ENCODE measurements at places on chromosomes 1 and 21.

DNA sequence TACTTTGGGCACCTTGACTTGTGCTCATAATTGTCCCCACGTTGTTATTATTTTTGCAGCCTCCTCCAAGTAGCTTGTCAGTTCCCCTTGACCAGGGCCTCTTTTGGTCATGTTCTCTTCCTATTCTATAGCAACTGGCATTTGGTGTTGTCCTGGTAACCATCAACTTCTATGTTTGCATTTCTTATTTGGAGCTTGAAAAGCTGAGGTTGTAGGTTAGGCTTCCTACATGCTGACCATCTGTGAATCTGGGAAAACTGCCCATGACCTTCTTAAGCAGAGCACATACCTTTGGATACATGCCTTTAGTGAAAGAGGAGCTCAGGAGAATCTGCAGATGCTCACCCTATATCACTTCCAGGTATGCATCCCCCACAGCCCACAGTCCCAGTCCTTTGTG, 160.8 kb downstream of the HHAT start:
- DNase-seq: no peak

DNA sequence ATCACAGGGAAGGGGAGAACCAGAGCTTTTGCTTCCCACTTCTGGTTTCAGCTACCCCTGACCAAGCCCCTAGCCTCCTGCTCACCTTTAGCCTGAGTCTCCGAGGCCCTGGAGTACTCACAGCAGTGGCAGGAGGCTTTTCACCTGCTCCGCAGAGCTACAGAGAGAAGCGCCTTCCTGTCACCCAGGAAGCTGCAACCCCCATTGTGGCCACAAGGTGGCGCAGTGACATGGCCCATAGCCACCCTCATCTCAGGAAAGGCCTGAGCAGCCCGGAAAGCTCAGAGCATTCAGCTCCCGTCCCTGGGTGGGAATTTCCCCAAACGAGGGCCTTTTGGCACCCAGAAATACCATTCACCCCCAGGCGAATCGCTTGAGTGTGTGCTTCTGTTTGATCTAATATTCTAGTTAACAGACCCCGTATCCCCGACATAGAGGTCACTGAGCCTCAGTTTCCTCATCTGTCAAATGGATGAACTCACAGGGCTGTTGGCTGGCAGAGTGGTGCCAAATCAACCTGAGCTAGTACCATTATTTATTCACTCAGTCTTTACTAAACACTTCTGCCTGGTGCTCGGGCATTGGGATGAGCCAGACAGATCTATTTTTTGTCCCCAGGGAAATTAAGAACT, 25.3 kb downstream of the A3GALT2 start:
- DNase-seq: peak; percentile 96

- no peak for DNase-seq
These were observed 54.6 kb downstream of the WNT2B start for GRCh38 chr1:112563341-112563740.

DNA sequence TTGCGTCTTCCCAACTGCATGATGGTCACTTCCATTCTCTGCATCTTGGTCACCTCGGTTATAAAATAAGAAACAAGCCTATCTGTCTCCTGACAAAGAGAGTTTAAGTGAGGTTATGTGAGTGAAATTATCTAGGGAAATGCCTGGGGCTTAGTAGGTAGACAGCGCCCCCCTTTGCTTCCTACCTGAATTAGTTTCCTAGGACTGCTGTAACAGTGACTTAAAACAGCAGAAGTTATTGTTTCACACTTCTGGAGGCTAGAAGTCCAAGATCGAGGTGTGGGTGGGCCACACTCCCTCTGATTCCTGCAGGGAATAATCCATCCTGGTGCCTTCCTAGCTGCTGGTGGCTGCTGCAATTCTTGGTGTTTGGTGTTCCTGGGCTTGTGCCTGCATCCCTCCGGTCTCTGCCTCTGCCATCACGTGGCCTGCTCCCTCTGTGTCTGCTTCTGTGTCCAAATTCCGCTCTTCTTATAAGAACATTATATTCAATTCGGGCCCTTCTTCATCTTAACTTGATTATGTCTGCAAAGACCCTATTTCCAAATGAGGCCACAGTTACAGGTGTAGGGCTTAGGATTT, 92.6 kb downstream of the IGSF21 start:
- no peak for DNase-seq

DNA sequence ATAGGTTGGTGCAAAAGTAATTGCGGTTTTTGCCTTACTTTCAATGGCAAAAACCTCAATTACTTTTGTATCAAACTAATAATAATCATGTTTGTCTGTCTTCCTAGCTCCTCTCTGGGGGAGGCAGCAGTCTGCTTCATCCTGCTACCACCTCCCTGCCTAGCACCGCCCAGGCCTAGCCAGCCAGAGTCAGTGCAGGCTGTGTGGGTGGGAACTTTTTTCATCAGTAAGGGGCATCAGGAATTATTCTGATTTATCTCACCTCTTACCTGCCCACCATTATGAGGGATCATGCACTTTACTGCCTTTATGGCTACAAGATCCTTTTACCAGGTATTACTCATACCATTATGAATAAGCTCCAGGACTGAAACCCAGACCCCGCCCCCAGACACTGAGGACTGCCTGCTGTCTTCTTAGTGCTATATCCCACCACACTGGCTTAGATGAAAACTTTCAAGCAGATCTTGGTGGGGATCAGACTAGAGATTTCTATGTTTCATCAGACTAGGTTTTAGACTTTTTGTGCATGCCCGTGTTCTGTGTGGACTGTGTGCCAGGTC, 116.4 kb downstream of the PBX1 start:
- no peak for DNase-seq

DNA sequence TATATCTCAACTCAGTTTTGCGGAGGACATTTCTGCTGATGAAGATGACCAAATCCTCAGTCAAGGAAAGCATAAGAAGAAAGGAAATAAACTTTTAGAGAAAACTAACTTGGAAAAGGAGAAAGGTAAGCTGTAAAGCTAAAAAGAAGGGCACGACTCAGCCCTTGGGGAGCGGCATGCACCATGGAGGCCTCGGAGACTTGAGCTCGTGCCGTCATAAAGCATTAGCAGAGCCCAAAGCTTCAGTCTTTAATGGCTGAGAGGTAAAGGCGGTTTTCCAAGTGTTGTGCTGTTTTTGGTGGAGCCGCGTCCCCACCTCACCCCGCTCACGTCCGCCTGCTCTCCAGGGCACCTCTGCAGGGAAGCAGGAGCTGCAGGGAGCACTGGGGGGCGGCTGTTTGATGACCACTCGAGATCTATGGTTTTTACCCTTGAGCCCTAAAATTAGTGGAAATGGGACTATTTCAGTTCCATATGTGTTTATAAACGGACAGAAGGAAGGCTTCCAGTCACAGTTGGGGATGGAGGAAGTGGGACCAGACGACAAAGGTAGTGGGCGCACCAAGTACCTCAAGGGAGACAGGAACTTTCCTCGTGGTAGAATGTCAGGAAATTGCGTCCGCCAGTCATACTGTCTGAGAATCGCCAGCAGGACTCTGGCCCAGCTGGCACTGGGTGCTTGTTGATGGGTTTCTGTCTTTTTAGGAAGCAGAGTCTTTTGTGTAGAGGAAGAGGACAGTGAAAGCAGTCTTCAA, 27.6 kb downstream of the RRP1B start:
- DNase-seq: no peak

GRCh38 chr1:67760030-67760821, 73.0 kb downstream of the GNG12 start:
- peak; percentile 80 for DNase-seq

GRCh38 chr1:163844459-163844858, 522.7 kb downstream of the NUF2 start:
- no peak for DNase-seq

DNA sequence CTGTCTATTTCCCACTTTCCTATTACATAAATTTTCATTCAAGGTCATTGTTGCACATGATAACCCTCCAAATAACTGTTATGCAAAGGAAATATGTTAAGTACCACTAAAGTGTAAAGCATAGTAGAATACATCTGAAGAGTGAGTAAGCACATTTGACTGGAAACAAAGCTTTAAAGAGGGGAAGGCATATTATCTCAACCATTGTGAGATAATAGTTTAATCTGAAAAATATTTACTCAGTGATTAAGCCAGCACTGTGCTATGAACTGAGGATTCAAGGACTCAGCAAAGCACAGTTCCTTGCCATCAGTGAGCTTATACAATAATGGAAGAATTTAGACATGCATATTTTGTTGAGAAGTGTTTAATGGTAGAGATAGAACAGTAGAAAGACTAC, 127.4 kb downstream of the HMCN1 start:
- no peak for DNase-seq

GRCh38 chr1:235938709-235939479, 72.2 kb upstream of the LYST start:
- DNase-seq: no peak

DNA sequence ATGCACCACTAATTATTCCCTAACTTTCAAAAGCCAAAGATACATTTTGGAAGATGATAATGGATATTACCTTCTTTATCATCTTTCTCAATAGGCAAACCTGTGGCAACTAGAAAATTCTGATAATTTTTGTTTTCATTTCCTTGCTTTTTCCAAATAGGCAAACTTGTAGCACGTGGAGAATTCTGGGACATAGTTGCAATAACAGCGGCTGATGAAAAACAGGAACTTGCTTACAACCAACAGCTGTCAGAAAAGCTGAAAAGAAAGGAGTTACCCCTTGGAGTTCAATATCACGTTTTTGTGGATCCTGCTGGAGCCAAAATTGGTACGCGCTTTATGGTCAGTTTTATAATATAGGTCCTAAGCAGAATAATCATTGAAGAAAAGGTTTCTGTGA, 1.5 kb downstream of the FPGT start:
- no peak for DNase-seq

GRCh38 chr1:230772457-230773395, 25.5 kb downstream of the CAPN9 start:
- DNase-seq: peak; percentile 39

- DNase-seq: no peak
These were observed 92.1 kb upstream of the EDN2 start for GRCh38 chr1:41576620-41577019.

DNA sequence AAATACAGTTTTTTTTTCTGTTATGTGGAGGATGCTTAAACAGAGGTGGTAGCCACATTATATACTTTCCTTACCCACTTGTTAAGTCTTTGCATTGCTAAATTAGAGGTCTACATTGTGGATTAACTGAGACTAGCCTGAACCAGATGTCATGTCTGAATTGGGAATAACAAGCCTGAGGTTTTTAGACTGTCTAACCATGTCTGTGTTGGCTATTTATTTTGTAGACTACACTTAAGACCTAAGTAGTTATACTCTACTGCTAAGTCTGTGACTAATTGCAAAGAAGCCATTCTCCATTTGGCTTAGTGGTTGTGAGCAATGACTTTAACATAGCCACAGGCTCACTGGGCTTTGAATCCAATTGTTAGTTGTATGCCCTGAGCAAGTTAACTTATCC, 45.4 kb downstream of the CDC14A start:
- no peak for DNase-seq

GRCh38 chr1:167683641-167684502, 37.9 kb upstream of the MPZL1 start:
- no peak for DNase-seq

Measured in HEK293T (cell line).